Activated CD8-positive, alpha-beta memory T cell treated with anti-CD3 and anti-CD28 coated beads for 24 hours (primary cell): ENCODE measurements at places on chromosomes 16 and 17.

DNA sequence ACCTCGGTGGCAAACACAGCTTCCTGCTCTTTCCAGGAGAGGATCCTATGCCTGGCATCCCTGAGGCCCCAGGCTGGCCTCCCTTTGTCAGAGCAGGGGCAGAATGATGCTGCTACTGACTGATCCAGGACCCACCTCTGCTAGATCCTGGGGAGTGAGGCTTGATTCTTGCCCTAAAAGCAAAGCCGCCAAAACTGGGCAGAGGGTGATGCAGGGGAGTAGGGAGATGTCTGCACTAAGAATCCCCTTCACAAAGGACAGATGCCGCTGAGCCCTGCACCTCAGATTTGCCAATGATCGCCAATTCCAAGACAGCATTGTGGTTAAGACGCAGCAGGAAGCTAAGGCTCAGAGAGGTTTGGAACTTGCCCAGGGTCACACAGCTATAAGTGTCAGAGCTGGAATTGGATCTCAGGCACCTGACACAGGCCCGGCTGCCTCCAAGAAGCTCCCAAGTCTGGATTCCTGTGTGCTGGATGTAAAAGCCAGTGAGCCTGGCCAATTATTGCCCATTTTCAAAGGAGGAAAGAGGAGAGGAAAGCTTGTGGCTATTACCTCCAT is 60.7 kb upstream of the TNRC6C start:
- DNase-seq = no peak

DNA sequence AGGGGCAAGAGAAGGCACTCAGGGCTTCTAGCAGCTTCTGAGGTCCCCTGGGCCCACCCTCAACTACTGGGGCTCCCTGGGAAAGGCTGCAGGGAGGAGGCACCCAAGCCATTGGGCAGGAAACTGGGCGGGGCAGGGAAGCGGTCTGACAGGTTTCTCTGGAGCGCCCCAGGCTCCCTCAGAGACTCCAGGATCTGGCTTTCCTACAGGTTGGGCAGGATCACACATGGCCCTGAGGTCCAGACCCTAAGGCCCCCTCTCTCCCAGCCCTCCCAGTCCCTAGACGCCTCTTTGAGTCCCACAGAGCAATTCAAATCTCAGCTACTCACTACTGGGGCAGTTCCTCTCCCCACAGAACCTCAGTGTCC is 14.3 kb downstream of the JUP start:
- no peak for DNase-seq

DNA sequence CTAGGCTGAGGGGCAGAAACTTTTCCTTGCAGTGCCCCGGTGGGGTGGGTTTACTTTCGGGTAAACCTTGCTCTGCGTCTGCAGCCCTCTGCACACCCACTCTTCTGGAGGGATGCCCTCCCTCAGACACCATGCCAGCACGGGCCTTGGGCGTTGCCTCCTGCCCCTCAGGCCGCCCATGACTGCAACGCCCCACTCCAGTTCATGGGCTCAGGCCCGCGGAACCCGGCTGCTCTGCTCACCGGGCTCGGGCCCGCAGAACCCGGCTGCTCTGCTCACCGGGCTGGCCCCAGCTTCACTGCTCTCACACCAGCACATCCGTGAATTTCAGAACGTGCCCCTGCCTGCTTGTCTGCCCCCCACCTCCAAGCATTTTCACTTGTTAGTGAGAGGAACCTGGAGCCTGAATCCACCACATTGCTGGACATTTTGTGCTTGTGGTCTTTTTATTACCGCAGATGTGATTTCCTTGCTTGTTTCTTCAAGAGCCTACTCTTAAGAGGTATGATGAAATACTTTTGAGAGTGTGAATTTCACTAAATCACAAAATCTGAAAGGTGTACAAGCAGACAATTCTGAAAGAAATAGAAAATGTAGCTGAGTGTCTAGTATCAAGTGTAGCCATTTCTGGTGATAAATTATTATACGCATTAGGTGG is 130.9 kb downstream of the RPTOR start:
- no peak for DNase-seq

- DNase-seq = no peak
Measured at GRCh38 chr16:5977329-5977728, 879.7 kb upstream of the EEF2KMT start.

- DNase-seq = no peak
Measured at GRCh38 chr17:6554342-6554741, 2.0 kb downstream of the PITPNM3 start.

DNA sequence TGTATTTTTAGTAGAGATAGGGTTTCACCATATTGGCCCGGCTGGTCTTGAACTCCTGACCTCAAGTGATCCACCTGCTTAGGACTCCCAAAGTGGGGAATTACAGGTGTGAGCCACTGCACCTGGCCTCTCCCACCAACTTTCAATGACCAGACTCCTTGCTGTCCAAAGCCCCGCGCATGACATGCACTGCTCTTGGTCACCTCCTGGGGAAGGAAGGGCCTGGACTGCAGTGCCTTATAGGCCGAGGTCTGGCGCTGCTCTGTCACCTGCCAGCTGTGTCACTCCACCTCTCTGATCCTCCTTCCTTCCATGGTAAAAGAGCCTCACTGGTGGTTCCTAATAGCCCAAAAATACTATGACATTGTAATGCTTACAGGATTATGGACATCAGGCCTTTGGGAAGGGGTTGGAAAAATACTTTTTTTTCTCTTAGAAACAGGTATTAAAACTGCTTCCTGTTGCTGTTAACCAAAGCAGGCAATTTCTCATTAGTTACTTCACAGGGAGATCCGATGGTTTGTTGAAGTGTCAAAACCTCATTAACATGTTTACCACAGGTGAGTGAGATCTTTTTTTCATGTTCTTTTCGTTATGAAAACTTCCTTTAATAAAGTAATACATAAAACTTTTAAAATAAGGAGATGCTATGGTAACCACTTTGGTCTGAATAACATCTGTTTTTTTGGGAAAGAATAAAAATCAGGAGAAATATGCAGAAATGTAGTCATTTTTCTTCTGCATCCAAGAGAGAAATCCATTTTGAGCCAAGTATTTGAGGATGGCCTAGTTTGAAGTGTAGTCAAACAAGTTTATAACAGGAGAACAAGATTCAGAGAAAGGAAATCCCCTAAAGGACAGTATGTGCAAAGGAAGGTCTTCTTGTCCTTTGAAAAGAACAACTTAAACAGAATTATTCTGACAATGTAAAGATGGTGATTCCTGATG is 35.5 kb downstream of the GRB7 start:
- no peak for DNase-seq

DNA sequence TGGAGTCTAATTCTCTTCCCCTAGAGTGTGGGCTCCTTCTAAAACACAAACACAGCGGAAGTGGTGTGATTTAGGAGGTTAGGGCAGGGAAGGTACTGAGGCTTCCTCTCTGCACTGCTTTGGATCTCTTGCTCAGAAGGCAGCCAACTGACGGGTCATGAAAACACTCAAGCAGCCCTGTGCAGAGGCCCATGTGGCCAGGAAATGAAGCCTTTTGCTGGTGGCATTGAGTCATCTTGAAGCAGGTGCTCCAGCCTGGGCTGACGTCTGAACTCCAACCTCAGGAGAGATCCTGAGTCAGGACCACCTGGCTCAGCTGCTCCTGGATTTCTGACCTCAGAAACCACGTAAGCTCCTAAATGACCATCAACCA is 72.9 kb downstream of the MRM1 start:
- DNase-seq = peak; percentile 68

GRCh38 chr16:82317411-82318167 is 147.6 kb upstream of the MPHOSPH6 start:
- DNase-seq = no peak

DNA sequence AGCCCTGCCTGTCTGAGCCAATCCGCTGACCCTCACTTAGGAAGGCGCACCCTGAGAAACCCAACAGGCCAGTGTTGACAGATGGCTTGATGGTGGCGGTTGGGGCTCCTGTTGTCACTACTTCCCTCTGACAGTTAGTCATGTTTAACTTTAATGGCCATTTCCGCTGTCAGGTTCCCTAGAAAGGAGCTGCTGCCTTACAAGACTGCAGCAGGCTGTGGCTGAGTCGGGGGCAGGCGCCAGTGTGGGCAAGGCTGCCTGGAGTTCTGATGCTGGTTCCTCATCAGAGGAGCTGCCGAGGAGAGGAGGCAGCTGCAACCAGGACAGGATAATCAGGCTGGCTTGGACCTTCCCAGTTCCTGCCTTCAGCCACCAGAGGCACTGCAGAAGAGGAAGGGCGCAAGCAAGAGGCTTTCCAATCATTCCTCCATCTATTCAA is 223.2 kb upstream of the DYNLRB2 start:
- no peak for DNase-seq

DNA sequence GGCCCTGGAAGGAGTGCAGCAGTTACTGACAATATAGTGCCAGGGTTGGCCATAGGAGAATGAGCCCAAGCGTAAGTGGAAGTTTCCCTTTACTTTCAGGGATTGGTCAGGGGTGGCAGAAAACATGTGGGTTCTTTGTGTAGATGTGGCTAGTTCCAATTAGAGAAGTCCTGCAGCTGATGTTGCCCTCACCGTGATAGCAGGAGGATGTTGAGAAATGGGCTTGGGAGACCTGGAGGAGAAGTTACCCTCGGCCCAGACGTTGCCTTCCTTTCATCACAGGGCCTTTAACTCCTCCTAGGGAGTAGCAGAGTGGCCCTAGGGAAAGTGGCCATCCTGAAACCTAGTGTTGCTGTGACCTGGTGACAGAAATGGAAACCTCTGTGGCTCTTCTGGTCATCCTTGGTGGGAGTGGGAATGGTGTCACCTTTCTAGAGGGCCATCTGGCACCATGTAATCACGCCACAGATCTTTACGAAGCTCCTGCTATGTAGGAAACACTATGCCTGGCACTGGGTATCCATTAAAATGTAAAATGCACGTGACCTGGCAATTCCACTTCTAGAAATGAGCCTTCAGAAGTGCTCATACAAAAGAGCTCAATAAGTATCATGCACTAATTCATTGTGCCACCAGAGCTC is 6.7 kb downstream of the TMEM92 start:
- no peak for DNase-seq

GRCh38 chr16:53341792-53342191 is 92.5 kb upstream of the RBL2 start:
- no peak for DNase-seq
